Fibroblast of lung (primary cell): ENCODE measurements at places on chromosomes 2 and 18.

DNA sequence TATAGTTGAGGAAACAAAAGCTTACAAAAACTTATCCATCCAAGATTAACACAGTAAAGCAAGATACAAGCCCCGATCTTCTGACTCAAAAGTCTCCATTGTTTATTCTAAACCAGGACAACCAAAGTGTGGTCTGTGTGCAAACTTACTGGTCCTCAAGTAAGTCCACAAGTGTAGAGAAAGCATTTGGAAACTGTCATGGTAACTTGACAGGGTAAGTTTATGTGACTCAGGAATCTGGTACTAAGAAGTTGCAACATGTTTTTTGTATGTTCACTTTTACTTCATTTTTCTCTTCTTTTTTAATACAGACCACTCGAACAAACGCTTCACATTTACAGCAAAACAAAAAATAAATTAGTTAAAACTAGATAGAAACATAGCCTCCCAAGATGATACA is 9.4 kb downstream of the MBD2 start:
- peak; percentile 44 for DNase-seq

- DNase-seq: peak; percentile 92
Measured at GRCh38 chr2:122070241-122070731, 314.8 kb downstream of the TSN start.

DNA sequence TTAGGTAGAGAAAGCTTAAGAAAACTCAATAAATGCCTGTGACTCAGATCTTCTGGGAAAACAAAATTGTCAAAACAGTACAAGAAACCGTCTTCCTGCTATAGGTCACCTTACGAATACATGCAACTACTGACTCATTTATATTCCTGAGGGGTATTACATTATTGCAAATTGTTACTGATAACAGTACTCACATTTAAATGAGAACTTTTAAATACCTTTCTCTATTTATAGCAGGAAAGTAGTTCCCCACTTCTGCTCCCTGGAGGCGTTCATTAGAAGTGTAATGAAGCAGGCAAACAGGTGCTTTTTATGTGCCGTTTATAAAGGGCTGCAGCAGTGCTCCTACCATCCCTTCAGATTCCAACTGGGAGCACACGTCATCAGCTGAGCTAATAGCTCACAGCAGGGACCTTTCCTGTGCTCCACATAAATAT is 65.1 kb upstream of the RPRM start:
- no peak for DNase-seq

GRCh38 chr2:192327576-192327975 is 132.8 kb upstream of the TMEFF2 start:
- DNase-seq: no peak

DNA sequence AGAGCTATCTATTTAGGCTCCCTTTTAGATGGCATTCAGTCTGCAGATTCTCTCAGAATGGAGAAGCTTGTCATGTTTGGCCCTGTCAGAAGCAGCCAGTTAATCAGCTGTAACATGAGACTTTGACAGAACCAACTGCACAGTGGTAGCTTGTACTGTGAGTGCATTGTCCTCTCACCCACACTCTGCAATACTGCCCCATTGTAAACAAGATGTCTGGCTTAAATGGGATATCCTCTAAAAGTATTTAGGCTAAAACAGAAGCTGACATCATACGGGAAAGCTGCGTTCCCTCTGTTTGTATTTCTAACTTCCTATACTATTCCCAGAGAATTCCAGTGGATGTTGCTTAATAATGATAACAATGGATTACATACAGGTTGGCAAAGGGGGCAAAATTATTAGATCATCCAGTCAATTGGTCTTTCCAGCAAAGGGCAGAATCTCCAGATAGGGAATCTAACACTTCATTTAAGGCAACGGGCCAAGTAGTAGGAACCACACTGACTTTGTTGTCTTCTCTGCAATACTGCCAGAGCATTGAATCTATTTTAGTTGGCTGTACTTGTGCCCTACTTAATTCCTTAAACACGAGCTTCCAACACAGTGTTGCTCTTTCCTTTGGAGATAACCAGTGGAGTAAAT is 15.4 kb upstream of the STAT4 start:
- peak; percentile 71 for DNase-seq

DNA sequence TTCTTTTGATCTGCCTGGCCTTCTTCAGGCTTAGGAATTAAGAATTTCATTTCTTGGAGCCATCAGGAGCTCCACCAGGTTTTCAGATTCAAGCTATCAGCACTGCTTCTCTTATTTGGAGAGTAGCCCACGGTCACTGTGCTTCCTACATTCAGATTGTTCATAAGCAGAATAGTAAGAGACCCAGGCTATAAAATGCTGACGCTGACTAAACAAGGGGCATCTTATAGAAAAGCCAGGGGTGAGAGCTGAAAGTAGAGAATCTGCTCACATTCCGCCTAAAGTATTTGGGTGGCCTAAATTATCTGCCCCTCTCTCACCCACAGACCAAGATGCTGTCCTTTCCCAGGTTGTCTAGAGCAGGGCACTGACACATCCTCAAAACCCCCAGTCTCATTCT is 120.3 kb upstream of the SULT1C3 start:
- DNase-seq: no peak

DNA sequence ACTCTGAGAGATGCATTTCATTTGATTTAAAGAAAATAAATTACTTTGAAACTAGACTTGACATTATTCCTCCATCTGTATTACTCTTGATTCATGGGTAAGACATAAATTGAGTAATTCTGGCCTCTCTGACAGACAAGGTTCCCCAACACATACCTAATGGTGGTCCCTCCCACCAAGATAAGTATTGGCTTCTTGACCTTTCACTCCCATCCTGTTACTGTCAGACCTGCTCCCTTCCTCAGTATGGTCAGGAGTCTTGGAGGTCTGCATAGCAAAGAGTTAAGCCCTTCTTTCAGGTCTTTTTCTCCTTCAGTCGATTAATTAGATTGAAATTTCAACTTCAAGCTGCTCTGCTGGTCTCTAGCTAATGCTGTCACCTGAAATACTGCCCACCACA is 42.2 kb upstream of the ACVR1 start:
- DNase-seq: no peak

DNA sequence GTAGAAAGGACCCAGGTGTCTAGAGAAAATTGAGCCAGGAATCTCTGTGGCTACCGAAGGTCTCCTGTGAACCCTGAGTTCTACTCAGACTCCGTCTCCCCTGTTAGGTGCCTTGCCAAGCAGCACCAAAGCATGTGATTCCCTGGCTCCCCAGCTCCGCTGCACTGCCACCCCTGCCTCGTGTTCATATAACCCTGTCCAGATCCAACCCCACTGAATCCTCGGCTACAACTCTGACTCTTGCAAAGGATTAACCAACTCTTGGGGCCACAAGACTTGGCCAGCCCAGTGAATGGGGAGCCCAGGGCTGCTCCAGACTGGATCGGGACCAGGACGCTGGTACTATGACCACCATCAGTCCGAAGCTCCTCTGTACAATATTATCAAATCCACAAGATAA is 37.3 kb upstream of the ACAA2 start:
- DNase-seq: no peak
